ENCODE measurements at places on chromosomes 2 and 18. TPM values are rescaled to one million over a fixed set of nuclear protein-coding genes. Genes with fewer than 3 reads are reported as not detected.

GKN2 gene
- not detected for total RNA-seq

FBLN7 gene
- total RNA-seq: 0.71 TPM

CTLA4 gene
- total RNA-seq: 0.54 TPM

BUB1 gene
- 5.9 TPM for total RNA-seq

VWA3B gene
- not detected for total RNA-seq

FKBP7 gene
- total RNA-seq: 0.44 TPM

L3MBTL4 gene
- total RNA-seq: 12.3 TPM

PLEKHA3 gene
- total RNA-seq: 29.6 TPM

ATP6V1C2 gene
- total RNA-seq: 3.5 TPM

HAAO gene
- 11.4 TPM for total RNA-seq

RPS27A gene
- 1,833 TPM for total RNA-seq

DNA sequence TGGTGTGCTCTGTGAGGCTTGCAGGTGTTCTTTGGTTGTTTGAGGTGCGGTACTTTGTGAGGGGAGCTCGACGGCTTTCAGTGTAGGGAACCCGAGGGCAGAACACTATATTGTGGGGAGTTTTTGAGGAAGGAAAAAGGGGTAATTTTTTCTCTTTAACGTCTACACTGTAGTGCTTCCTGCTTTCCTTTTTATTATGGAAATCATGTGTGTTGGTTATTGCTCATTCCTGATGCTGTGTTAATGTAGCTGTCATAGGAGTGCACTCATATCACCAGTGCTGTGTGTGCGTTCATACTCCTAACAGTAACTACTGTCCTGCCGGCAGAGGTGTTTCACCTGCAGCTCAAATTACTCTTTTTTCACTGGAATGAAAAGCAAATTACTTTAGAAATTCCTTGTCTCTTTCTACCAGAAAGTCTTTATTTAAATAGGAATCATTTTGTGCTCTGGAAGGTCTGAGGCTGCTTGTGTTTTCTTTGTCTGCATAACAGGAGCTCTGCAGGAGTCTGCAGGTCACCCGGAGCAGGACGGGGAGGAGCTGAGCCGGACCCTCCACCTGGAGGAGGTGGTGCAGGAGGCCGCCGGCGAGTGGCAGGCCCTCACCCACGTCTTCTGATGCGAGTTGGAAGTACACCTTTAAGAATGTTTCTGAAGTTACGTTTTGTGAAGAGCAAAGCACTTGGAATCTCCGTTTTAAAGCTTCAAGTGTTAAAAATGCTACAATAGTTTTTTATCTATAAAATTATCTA is 145.5 kb downstream of the ZNF236 start:
- peaks cover 21% of the 10 kb centered on the region for H3K36me3 ChIP-seq
- H3K4me3 ChIP-seq: no peak overlapping the region
- H3K27me3 ChIP-seq: no peaks in the 10 kb centered on the region
- H3K27ac ChIP-seq: no peak overlapping the region
- DNase-seq: no peak
- H3K4me1 ChIP-seq: peaks cover 10% of the 10 kb centered on the region

GRCh38 chr2:136916131-136916530 is 150.8 kb downstream of the THSD7B start:
- no peaks in the 10 kb centered on the region for H3K4me1 ChIP-seq
- no peak overlapping the region for H3K27ac ChIP-seq
- no peak for DNase-seq
- H3K36me3 ChIP-seq: no peaks in the 10 kb centered on the region
- H3K4me3 ChIP-seq: no peak overlapping the region
- H3K27me3 ChIP-seq: no peaks in the 10 kb centered on the region

DNA sequence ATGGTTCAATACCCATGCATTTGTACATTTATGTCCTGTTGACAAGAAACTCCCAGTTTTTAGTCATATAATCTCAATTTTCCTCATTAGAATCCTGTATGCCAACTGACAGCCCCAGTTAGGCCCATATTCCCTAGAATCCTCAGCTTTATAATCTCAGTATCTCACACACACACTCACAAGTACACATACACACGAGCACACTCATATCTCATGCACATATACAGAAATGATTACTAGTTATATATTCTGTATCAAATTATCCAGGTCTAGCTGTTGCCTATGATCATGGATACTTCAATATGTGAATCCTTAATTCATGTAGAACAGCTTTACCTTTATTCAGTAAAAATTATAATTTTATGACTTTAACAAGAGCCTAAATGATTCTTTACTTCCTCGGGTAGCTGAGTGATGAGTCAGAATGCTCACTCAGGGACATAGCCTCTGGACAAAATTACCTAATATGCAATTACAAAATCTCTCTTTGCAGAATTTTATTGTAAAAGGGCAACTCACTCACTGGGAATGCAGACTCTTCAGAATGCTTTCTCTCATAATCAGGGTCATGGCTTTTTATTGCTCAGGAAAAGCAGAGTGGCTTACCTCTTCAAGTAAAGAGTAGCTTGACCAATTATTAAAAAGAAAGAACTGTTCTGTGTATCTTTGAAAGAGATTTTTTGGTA is 193.6 kb upstream of the PIK3C3 start:
- H3K36me3 ChIP-seq: no peaks in the 10 kb centered on the region
- no peaks in the 10 kb centered on the region for H3K27me3 ChIP-seq
- H3K4me1 ChIP-seq: no peaks in the 10 kb centered on the region

- DNase-seq: no peak
- H3K27me3 ChIP-seq: no peaks in the 10 kb centered on the region
- no peak overlapping the region for H3K27ac ChIP-seq
- H3K36me3 ChIP-seq: no peaks in the 10 kb centered on the region
Observed at GRCh38 chr2:150020221-150020620, 432.6 kb upstream of the MMADHC start.

- H3K4me1 ChIP-seq: no peaks in the 10 kb centered on the region
- H3K27ac ChIP-seq: no peak overlapping the region
- no peak for DNase-seq
- peaks cover 3% of the 10 kb centered on the region for H3K27me3 ChIP-seq
Observed at GRCh38 chr2:31547485-31547884, 33.3 kb downstream of the SRD5A2 start.

DNA sequence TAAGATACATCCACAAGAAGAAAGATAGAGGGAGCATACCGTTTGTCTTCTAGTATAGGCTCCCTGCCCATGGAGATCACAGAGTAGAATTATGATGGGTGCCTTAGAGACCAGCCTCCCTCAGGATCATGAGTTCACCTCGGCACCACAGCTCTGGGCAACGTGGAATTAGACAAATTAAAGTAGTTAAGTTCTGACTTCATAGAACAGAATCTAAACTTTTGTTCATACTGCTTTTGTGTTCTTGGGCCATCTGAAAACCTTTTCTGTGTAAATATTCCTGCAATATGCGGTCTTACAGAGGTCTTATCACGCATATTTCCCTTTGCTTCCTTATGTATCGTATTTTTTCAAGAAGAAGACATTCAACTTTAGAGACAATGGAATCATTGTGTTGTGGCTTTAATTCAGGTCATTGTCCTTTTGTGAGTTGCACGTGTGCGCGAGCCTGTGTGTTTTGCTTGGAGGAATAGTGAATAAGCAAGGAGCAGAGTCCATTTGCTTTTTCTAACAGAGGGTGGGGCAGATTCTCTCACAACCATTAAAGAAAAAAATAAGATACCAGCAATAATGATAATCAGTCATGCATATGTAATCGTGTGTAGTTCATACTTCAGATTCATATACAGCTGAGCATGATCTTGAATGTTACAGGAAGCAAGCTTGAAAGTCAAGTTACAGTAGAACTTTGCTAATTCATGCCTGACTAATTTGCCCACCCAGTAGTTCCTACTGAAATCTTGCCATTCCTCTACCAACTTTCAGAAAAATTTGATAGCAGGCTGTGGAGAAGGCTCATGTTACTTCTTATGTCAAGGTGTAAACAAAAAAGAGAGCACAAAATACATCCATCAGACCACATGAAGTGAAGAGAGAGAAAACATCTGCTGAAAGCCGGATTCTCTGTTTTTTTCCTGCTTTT is 243.6 kb downstream of the NEDD4L start:
- peak overlapping the region; percentile 5 for H3K27ac ChIP-seq
- no peak overlapping the region for H3K4me3 ChIP-seq
- H3K27me3 ChIP-seq: no peaks in the 10 kb centered on the region
- H3K36me3 ChIP-seq: no peaks in the 10 kb centered on the region
- DNase-seq: no peak

GRCh38 chr2:148643421-148643820 is 1.1 kb upstream of the EPC2 start:
- peak overlapping the region; percentile 44 for H3K27ac ChIP-seq
- peaks cover 34% of the 10 kb centered on the region for H3K4me1 ChIP-seq
- DNase-seq: no peak
- no peaks in the 10 kb centered on the region for H3K27me3 ChIP-seq

- H3K4me1 ChIP-seq: peaks cover 3% of the 10 kb centered on the region
- no peak overlapping the region for H3K4me3 ChIP-seq
- peaks cover 6% of the 10 kb centered on the region for H3K27me3 ChIP-seq
- no peak overlapping the region for H3K27ac ChIP-seq
- H3K36me3 ChIP-seq: no peaks in the 10 kb centered on the region
Observed at GRCh38 chr2:227788561-227789018, 25.1 kb upstream of the CCL20 start.

GRCh38 chr2:126635281-126635680 is 20.7 kb upstream of the GYPC start:
- H3K4me3 ChIP-seq: no peak overlapping the region
- no peak for DNase-seq
- H3K27ac ChIP-seq: no peak overlapping the region
- peaks cover 6% of the 10 kb centered on the region for H3K27me3 ChIP-seq
- H3K36me3 ChIP-seq: no peaks in the 10 kb centered on the region
- peaks cover 16% of the 10 kb centered on the region for H3K4me1 ChIP-seq

- no peak overlapping the region for H3K4me3 ChIP-seq
- DNase-seq: no peak
- no peaks in the 10 kb centered on the region for H3K27me3 ChIP-seq
- no peak overlapping the region for H3K27ac ChIP-seq
Observed at GRCh38 chr2:239227661-239228371, 173.0 kb downstream of the HDAC4 start.

- no peaks in the 10 kb centered on the region for H3K4me1 ChIP-seq
- no peak overlapping the region for H3K27ac ChIP-seq
- no peak for DNase-seq
- H3K36me3 ChIP-seq: peaks cover 6% of the 10 kb centered on the region
- H3K27me3 ChIP-seq: no peaks in the 10 kb centered on the region
- H3K4me3 ChIP-seq: no peak overlapping the region
Observed at GRCh38 chr18:14098428-14098827, 33.8 kb downstream of the ZNF519 start.

- H3K27me3 ChIP-seq: peaks cover 7% of the 10 kb centered on the region
- peaks cover 15% of the 10 kb centered on the region for H3K4me1 ChIP-seq
- H3K4me3 ChIP-seq: no peak overlapping the region
- no peak for DNase-seq
- H3K36me3 ChIP-seq: no peaks in the 10 kb centered on the region
Observed at GRCh38 chr2:232537079-232537478, 2.4 kb upstream of the CHRNG start.

DNA sequence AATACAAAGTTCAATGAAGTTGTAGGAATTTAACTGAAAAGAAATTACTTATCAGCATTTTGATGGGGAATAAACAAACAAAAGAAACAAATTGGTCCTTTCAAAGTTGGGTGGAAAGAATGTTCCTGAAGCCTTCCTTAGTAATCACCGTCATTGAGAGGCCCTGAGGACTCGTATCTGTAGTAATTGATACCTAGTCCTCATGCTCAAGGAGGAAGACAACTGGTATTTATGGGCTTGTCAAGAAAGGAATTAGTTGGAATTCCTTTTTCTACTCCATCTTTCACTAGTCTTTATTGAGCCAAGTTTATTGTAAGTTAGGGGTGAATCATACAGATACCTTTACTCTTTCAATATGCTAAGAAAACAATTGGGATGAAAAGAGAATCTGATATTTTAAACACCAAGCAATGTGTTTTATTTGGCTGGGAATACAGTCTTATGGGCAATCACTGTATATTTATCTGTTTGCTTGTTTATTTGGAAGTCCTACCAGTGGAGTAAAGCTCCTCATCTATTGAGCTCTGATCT is 324.8 kb downstream of the ARHGAP15 start:
- peaks cover 10% of the 10 kb centered on the region for H3K4me1 ChIP-seq
- no peak overlapping the region for H3K4me3 ChIP-seq
- H3K36me3 ChIP-seq: peaks cover 55% of the 10 kb centered on the region
- no peaks in the 10 kb centered on the region for H3K27me3 ChIP-seq
- H3K27ac ChIP-seq: no peak overlapping the region

GRCh38 chr18:24817587-24818371 is 357.3 kb downstream of the HRH4 start:
- no peak overlapping the region for H3K4me3 ChIP-seq
- no peaks in the 10 kb centered on the region for H3K36me3 ChIP-seq
- no peaks in the 10 kb centered on the region for H3K4me1 ChIP-seq

DNA sequence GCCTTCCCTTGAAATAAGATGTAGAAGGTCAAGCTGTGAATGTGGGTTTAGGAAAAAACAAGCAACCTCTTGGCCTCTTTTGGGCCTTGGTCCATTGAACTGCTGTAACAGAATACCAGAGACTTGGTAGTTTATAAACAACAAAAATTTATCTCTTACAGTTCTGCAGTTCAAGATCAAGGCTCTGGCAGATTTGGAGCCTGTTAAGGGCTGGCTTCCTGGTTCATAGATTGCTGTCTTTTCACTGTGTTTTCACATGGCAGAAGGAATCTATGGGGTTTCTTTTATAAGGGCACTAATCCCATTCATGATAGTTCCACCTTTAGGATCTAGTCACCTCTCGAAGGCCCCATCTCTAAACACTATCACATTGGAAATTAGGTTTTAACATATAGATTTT is 20.2 kb upstream of the STK17B start:
- no peak overlapping the region for H3K27ac ChIP-seq
- H3K4me1 ChIP-seq: peaks cover 31% of the 10 kb centered on the region
- no peak for DNase-seq
- H3K27me3 ChIP-seq: no peaks in the 10 kb centered on the region
- no peaks in the 10 kb centered on the region for H3K36me3 ChIP-seq

DNA sequence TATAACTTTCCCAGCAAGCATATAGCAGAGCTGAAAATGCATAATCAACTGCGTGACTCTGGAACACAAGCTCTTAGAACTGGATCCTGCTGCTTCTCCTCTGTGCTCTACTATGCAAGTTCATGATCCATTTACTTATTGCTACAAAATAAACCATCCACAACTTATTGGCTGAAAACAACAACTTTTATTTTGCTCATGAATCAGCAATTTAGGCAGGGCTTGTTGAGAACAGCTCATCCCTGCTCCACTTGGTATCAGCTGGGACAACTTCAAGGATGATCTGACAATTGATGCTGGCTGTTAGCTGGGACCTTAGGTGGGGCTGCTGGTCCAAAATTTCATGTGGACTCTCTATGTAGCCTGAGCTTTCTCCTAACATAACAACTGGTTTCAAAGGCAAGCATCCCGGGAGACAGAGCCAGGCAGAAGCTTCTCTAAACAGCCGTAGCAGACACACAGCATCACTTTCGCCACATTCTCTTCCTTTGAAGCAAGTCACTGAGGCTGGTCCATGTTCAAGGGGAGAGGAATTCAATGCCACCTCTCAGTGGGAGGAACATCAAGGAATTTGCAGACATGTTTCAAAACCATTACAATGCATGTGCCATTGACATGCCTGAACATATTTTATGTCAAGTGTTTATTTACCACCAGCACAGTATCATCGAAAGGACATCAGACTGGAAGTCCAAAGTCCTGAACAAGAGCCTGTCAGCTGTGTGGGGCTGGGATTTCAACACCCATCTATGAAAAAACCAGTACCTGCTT is 153.1 kb upstream of the PKDCC start:
- H3K27ac ChIP-seq: no peak overlapping the region
- DNase-seq: no peak
- peaks cover 15% of the 10 kb centered on the region for H3K27me3 ChIP-seq
- no peaks in the 10 kb centered on the region for H3K4me1 ChIP-seq
- H3K36me3 ChIP-seq: no peaks in the 10 kb centered on the region
